GM12892 (cell line): ENCODE measurements at places on chromosomes 16 and 17.

DNA sequence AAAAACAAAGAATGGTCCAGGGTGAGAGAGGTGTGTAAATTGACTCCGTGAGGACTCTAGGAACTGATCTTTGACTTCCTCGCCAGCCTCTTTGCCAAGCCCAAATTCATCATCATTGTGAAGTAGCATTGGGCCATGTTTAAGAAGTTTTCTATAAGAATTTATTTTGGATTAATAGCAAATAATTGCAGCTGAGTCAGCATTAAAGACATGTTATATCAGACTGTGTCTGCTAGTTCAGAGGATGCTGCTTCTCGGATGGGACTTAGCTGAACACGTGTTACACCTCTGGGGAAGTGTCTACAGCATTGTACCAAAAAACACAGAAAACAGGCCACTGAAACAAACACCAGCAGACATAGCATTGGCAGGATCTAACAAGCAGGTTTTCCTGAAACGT lies 366.6 kb downstream of the CDH13 start:
- DNase-seq = no peak

- no peak for DNase-seq
These were observed 7.3 kb downstream of the BAHCC1 start for GRCh38 chr17:81402530-81402941.

DNA sequence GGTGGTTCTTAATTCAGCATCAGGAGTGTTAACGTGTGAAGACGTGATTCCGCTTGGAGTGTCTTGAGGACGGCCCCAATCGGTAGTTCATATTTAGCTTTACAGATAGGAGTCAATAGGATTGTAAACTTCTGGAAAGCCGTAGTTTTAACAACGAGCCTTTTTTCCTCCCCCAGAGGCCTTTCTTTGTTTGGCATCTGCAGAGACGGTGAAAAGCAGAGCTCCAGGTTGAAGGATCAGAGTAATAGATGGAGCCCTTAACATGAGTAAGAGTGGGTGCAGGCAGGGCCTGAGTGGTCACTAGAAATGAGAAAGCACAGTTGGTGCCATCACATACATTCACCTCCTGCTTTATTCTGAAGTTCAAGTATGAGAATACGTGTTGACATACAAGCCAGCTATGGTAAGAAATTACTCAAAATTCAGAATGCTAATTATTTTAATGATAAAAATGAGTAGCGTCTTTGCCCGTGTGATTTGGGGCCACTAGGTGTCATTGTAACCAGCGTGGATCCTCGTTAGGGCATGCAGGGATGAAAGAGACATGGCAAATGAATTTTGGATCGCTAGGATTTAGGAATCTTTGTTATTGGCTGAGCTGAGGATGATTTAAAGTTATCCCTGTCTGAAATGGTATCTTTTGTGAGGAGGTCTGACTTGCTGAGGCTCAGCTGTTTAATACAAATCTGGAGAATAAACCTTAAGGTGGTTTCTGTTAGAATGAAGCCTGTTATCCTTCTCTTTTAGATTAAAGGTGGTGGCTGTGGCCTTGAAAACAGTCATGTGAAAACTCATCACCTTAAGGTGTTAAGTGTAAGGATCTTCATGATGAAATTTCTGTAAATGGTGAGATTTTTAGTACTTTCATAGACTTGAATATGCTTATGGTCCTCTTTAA lies 18.6 kb downstream of the PRCD start:
- no peak for DNase-seq

DNA sequence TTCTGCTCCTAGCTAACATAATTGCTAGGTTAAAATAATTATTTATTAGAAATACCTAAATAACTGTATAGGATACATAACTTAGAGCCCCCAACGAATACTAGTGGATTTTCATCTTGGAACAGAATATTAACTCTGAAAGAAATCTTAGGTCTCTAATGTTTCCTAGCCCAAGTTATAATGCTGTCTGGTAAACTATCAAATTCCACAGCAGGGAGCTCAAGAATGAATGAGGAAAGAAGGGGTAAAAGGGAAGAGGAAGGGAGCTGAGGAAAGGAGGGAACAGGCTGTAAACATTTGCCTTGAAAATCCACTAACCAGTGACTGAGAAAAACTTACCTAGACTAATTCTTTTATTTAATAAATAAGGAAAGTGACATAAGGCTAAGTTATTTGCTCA lies 93.2 kb upstream of the NACA2 start:
- no peak for DNase-seq

DNA sequence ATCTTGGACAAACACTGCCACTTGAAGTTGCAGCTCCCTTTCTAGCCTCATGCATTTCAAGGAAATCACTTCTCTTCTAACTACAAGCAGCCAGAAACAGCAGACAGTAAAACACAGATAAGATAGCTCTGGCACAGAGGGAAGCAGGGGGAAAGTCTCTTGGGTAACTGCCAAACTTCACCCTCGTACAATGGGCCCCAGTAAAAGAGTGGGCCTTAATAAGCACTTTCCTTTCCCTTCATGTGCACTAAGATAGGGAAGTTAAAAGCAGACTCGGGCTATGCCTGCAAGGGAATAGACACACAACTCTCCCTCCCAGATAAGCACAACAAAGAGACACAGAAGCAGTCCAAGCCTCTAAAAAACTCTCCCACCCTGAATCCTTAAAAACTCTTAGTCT lies 4.2 kb upstream of the KRTAP4-5 start:
- DNase-seq = no peak

DNA sequence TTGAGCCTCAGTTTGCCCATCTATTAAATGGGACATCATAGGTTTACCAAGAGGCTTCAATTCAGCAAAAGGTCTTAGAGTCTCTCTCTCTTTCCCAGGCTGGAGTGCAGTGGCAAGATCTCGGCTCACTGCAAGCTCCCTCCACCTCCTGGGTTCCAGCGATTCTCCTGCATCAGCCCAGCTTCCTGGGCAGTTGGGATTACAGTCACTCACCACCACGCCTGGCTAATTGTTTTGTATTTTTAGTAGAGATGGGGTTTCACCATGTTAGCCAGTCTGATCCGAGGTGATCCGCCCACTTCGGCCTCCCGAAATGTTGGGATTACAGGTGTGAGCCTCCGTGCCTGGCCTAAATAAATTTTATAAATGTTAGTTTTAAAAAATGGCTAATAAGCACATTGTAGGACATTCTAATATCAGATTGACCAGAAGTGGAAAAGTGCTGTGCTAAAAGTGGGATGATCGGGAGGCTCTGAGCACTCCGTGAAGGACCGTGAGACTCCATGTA lies 1.0 kb upstream of the NLRP1 start:
- no peak for DNase-seq
